ENCODE measurements at places on chromosomes 2 and 18.

DNA sequence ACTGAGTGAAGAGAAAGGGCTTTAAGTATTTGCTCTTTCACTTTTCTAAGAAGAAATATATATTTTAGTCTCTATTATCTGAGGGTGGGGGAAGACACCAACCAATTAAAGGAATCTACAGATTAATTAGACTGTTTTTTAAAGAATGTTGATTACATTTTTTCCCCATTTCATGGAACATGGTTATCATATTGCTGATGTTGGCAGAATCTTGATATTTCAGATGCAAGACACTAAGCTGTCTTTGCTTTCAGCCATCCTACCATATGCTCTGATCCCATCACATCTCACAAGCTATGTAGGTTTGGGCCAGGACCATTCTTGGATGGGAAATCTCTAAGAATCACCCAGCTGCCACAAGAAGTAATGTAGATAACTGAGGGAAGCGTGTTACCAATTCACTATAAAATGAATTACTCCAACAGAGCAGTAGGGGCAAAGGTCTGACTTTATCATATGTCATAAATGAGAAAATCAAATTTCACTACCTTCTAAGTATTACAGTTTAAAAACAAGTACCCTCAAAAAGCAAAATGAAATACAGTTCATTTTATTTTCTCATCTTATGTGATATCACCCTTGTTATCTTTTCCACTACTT lies 6.7 kb upstream of the TBR1 start:
- no peak for DNase-seq

GRCh38 chr2:9206991-9207640 lies 504 bp downstream of the ASAP2 start:
- DNase-seq, result no peak

DNA sequence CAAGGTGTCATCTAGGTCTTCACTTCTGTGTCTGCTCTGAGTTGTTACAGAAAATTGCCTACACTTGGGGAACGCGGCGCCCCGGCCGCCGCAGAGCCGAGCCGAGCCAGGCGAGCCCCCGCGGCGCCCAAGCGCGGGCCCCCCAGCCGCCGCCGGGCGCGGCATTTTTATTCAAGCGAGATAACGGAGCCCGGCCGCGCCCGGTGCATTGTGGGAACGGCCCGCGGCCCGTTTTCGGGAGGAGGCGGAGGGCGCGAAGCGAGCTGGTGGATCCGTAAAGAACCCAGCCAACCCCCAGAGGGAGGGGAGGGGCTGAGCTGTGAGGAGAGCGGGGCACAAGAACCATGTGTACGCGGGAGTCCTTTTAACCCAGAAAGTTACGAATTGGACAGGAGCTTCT lies 191.8 kb downstream of the FTCDNL1 start:
- no peak for DNase-seq

- no peak for DNase-seq
Observed at GRCh38 chr2:134334542-134335353, 80.9 kb downstream of the MGAT5 start.

DNA sequence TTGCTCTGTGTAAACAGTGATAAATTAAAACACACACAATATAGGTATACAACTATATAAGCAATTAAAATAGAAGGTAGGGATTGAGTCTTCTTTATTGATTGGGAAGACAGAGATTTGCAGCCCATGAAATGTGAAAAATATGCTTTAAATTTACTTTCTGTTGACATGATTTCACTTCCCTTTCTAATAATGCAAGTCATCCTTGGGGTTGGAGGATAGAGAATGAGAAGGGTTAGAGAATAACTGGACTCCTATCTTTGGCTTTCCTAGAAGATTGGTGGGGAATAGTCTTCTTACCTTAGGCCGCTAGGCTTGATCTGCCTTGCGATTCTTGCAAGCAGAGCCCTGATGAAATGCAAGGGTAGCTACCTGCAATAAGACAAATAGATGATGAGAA lies 339.8 kb downstream of the NYAP2 start:
- DNase-seq, result no peak

- DNase-seq, result no peak
Observed at GRCh38 chr2:176769499-176770370, 442.9 kb upstream of the HNRNPA3 start.

GRCh38 chr2:24107-24506 lies 22.2 kb downstream of the FAM110C start:
- no peak for DNase-seq

DNA sequence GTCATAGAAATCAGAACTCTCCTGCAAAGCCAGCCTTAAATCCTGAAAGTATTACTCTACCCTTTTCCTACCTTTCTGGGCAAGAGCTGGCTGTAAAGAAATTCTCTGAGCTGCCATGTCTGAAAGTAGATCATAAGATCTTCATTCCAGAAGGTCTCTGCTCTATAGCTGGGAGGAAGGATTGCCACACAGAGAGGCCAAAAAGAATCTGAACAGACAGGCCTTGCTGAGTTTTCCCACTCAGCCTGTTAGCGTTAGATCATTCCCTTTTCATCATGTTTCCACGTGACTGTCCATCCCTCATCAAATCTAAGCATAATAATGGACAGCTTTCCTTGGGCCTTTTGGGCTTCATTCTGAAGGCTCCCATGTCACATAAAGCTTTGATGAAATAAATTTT lies 43.2 kb upstream of the FHL2 start:
- no peak for DNase-seq

GRCh38 chr2:174963437-174964400 lies 41.5 kb downstream of the CHN1 start:
- DNase-seq, result no peak

DNA sequence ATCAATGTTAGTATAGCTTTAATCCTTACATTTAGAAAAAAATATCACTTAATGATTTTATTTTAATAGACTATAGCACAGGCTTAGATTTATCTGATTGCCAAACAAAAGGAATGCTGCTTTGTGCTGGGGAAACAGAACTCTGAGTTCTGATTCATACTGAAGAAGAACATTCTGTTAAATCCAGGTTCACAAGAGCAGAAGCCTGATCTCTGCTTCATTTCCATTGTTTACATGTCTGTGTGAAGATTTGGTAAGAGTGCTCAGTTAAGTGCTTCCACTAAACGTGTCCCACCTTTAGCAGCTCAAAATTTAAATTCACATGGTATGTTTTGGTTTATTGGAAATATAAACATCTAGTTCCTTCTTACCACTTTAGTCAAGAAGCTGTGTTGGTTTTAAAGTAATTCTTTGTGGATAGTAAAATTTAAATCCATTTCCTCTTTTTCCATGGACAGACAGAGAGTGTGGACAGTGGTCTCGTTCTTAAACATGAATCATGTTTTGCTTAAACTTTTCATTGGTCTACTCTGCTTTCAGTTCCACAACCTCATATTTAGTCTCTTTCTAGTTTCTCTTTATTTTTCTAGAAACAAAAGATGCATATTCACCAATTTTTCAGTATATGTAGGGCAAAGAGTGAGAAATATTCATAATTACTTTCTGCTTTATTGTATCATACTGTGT lies 59.1 kb downstream of the NYAP2 start:
- no peak for DNase-seq

DNA sequence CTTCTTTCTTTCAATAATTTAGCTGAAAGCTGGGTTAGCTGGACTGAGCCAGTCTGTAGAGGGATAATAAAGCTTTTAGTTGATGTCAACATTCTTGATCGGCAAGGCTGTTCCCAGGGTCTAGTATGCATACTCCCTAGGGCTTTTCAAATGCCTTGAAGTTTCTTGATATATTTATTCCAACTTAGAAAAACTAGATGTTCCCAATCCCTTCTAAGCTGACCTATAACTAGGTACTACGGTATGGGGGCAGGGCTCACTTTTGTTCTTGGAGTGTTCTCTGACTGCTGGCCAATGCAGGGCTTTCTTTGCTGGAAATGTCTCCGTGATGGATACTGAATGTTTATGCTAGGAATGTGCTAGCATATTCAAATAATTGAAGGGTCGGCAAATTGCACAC lies 258.6 kb upstream of the TANK start:
- no peak for DNase-seq

- no peak for DNase-seq
Observed at GRCh38 chr2:10378189-10378588, 69.9 kb downstream of the ODC1 start.

DNA sequence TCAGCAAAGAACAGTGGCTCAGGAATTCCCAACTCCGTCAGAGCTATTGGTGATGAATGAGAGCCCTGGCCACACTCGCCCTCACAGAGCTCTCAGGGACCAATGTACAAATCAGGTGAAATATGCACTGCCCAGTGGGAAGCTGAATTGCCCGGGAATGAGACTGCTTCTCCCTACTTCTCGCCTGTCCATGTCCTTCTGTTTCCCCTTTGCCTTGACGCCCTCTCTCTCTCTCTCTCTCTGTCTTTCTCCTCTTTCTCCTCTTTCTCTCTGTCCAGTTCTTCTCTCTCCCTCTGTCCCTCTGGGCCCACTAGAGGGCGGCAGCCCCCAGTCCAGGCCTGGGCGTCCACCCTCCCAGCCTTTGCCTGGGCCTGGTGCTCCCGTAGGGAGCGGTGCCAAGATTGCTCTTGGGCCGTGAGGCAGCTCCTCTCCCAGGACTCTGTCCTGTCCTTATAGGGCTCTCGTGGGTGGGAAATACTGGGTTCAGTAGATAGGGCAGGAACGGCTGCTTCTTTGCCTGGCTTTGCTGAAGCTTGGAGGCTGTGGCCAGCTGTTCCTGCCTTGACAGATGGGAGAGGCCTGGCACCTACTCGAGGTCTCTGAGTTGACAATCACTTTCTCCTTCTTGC lies 28.4 kb upstream of the PUM2 start:
- DNase-seq, result peak; percentile 6

DNA sequence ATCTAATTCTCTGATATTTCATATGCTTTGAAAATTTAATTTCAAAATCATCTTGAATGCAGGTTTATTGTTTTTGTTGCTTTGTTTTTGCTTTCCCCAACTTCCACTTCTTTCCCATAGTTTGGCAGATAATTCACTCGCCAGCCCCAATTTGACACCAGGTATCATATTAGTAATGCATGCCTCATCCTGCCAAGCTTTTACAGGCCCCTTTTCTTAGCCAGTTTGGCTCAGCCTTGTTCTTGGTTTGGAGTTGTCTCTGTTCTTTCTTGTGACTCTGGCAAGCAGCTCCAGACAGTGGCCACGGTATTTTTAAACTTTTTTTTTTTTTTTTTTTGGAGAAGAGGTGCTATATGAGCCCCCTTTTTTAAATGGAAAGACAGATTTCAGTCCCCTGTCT lies 65.3 kb downstream of the PMS1 start:
- no peak for DNase-seq

DNA sequence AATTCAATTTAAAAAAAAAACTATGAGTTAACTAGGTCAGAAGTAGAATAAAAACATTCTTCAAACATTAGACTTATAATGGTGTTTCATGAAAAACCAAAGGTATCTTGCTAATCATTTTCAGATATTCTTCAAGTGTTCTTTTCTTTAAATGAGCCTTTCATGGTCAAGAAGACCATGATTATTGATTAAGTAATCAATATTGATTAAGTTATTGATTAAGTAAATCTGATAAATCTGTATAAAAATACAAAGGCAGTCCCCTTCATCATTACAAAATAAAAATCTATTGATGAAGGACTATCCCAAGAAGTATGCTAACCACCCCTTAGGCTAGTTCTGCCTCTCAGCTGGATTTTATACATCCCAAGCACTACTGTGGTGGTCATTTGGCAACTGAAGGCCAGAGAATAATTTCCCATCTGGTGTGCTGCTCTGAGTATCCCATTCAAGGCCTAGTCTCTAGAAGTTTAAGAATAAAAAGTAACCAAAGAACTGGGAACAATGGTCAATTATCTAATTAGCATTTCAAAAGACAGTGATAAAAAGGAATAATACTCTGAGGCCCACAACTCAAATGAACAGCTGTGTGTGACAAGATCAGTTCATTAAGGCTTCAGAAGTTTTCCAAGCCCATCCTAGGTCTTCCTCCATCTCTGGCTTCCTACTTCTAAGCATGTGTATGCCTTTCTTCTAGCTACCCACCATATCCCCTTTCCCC lies 63.5 kb downstream of the TCF4 start:
- DNase-seq, result no peak

- DNase-seq, result no peak
Observed at GRCh38 chr2:157125685-157126084, 131.8 kb upstream of the GALNT5 start.

DNA sequence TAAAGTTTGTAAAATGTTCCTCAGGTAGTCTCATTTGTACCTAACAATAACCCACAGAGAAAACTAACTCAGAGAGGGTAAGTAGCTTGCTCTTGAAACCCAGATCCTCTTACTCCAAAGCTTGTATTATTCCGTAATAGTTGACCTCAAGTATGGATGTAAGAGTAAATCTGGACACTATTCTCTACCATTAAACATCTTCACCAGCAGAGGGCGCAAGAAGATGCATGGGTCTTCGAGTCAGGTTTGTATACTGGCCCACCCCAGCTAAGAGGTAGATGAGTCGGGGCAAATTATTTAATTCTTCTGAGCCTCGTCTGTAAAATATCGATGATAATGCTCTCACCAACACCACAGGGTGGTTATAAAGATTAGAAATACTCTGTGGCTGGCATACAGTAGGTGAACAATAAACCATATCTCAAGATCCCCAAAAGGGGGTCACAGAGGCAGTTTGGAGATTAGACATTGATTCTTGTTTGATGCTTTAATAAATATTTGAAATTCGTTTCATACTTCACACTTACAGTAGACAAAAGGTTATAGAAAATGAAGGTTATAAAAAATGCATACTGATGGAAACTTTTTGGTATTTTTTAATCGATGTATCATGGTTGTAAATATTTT lies 3.5 kb upstream of the CABLES1 start:
- DNase-seq, result peak; percentile 63

GRCh38 chr2:37829616-37830395 lies 95.3 kb upstream of the RMDN2 start:
- DNase-seq, result no peak

DNA sequence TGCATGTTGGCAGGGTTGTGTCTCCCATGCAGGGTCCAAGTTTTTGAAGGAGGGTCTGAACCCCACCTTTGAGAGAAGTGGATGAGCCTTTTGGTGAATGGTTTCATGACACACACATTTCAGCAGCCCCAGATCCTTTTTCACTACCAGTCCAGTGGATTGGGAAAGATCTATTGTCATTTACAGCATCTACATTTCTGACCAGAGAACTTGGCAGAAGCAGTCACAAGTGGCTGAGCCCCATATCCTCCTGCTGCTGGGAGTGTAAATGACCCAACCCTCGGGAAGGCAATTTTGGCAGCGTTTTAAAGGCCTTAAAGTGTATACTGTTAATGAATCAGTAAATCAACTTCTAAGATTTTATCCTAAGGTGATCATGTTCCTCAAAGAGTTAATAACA lies 174.1 kb upstream of the RASGRP3 start:
- no peak for DNase-seq

- DNase-seq, result no peak
Observed at GRCh38 chr18:55900380-55900779, 312.4 kb upstream of the TCF4 start.

DNA sequence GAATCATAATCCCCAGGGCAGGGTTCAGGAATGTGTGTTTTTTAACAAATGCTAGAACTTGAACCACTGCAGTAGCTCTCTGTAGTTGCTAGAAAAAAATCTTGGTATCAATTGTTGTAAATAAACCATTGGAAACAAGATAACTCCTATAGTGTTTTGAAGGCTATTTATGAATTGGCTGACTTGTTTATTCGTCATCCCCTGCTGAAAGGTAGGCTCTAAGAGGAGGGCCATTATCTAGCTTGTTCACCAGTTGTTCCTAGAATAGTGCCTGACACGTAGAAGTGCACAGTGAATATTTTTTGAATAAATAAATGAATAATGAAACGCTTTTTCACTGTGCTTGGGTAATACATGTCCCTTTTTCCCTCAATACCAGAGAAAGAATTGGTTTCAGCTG lies 211.4 kb downstream of the BABAM2 start:
- DNase-seq, result no peak

- DNase-seq, result no peak
Observed at GRCh38 chr2:8426550-8426949, 255.3 kb upstream of the ID2 start.

- DNase-seq, result no peak
Observed at GRCh38 chr18:48901145-48902022, 49.4 kb downstream of the SMAD7 start.

Data from AML-193 (cell line).